NCI-H510A treated with DMSO at 0.1 percent for 48 hours (cell line): ENCODE measurements at places on chromosomes 12 and 14.

DNA sequence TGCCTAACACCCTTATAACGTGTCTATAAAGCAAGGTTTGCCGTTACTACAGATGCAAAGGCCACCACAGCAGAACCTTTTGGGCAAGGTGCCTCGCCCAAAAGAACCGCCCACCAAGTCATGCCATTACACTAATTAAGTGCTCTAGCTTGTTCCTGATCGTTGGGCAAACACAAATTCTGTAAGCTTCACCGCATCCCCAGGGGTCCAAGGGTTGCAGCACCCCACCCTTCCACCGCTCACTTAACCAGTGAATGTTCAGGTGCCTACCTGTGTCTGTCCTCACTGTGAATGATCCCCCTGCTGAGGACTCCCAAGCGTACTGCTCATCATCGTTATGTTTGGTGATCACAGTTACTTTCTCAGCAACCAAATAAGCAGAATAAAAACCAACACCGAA is 1.4 kb downstream of the HSP90AA1 start:
- no peak for DNase-seq

- DNase-seq = no peak
Observed at GRCh38 chr12:123942238-123942653, 30.4 kb downstream of the CCDC92 start.

DNA sequence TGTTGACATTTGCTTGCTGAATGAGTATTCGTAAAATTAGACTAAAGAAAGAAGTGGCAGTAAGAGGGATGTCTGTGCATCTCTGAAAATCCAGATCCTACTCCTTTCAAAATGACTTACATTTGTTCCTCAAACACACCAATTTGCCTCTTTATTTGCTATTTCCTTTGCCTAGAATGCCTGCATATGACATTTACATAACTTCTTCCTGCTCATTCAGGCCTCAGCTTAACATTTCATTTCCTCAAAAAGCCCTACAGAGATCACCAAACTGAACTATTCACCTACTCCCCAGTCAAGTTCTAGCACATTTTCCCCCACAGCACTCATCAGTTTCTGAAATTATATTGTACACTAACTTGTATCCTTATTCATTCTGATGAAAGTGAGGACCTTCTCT is 907.2 kb downstream of the LRFN5 start:
- DNase-seq = no peak

DNA sequence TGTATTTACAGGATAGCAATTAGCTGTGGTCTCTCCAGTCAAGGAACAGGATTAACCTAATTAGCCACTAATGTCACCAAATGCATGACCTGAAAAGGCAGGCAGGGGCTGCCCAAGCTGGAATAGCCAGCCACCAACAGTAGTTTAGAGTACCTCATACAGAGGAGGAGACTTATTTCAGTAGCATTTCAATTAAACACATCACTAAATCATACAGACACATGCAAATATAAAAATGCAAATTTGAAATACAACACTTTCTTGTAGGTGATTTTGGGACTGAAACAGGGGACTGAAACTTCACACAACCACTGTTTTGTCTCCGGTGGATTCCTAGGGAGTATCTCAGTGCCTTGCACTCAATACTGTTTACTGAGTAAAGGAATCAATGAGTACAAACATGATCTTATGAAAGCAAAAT is 636 bp upstream of the IFNG-AS1 start:
- DNase-seq = no peak

DNA sequence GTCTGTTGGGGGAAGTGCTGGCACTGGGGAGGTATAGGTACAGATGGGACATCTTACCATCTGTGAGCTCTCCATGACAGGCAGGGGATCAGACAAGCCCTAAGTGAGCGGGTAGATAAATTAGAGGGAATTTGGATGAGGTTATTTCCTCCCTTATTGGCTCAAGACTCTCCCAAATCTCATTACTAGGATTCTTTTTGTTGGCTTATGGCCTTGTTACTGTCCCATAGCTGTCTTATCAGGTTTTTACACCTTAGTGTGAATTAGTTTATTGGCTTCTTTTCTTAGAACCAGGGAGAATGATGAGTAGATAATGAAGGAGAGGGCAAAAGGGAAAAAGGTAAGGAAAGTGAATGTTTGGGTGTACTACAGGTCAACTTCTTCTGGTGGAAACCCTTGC is 191.1 kb upstream of the PRICKLE1 start:
- DNase-seq = no peak

DNA sequence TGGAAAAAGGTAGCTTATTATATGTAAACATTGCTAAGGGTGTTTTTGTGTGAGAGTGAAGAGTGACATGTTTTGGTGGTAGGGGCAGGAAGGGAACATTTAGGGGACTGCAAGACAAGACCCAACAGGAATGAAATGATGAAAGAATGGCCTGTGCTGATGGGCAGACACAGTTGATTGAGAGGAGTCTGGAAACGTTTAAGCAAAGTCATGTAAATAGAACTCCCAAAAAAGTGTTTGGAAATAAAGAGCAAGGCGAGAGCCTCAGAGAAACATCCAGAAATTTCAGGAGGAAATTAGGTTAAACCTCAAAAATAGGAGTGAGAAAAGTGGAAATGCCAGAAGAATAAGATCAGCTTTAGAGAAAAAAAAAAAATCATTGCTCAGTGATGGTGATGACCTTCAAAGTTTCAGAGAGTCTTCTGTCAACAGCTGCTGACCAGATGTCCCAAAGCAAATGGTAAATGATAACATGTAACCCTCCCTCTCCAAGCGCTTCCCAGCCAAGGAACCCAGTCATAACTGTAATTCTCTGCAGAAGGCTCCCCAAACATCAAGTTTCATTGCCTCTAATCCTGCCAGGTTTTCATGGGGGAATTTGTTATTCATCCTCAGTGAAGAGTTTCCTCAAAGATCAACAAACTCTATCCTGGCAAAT is 223.2 kb upstream of the FAR2 start:
- no peak for DNase-seq

DNA sequence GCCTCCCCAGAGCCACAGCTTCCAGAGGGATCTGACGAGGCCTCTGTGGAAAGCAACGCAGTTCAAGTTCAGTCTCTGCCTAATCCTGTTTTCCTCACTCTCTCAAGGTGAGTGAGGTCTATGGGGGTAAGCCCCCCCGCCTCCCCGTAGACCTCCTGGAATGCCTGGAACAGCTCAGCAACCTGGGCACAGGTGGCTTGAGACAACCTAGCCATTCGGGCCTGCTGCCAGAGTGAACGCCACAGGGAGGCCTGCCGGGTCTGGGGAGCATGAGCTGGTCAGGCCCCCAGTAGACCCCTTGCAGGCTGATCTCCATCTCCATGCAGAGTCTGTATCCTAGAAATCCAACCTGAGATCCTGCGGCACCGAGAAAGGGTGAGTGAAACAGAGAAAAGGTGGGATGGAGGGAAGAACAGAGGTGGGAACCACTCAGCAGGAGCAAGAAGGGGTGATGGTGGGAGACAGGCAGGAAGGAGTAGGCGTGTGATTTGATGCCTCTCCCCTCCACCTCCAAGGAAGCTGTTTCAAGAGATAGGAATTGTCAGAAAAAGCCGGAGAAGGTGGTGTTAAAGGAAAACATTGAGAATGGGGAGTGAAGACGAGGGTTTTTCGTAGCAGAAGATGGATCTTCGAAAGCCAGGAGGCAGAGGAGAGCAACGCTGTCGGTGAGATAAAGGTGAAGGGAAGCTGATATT is 123.1 kb upstream of the PRMT8 start:
- DNase-seq = no peak

DNA sequence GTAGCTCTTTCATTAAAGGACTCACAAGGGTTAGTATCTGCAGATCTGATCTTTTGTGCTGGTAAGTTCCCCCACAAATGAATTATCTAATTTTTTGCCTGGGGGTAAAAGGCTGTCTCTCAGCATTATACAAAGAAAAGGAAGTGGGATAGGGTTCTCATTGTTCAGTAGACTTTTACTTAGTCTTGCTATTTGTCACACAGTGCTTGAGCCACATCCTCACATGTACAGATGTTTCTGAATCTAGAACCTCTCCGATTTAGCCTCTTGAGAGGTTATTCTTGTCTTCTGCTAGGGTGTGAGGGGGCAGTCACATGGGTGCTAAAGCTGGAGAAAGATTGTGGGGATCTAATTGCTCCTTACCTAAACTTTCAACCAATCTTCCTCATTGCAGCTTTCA is 93.0 kb downstream of the SLC41A2 start:
- DNase-seq = no peak

GRCh38 chr12:47017901-47018475 is 61.4 kb upstream of the PCED1B start:
- DNase-seq = no peak

DNA sequence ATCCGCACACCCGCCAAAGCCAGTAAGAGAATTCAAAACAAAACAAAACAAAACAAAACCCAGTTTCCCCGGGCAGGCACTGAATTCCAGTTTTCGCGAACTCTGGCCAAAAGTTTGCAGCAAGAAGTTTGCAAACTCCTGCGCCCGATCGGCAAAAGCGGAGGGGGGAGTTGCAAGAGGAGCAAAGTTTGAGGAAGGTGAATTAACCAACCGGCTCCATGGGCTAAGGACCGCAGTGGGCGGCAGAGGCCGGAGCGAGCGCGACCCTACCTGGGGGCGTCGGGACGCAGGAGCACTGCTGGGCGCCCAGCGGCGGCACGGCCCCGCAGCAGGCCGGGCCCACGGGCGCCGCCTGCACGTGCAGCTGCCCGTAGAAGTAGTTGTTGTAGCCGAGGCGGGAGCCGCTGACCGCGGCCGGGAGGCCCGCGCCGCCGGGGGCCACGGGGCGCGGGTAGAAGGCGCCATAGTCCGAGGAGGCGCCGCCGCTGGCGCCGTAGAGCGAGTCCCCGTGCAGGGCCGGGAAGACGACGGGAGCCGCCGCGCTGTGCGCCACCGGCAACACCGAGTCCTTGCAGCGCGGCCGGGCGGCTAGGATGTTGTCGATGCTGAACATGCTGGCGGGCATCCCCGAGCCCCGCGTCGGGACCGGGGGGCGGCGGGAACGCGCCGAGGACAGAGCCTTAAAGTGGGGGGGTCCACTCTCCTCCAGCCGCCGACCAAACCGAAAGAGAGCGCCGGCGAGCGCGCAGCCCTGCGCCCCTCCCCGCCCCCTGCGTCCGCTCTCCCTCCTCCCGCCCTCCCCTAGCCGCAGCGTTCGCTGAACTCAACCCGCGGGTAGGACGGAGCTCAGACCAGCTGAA is at the start of gene GSC:
TSS of gene GSC (minus strand) at position 723 of the 860 bp plus-strand sequence. CDS start at position 625, 98 bp downstream.
- peak; percentile 44 for DNase-seq

GRCh38 chr12:57551637-57552305 is 1.9 kb downstream of the KIF5A start:
- DNase-seq = no peak

DNA sequence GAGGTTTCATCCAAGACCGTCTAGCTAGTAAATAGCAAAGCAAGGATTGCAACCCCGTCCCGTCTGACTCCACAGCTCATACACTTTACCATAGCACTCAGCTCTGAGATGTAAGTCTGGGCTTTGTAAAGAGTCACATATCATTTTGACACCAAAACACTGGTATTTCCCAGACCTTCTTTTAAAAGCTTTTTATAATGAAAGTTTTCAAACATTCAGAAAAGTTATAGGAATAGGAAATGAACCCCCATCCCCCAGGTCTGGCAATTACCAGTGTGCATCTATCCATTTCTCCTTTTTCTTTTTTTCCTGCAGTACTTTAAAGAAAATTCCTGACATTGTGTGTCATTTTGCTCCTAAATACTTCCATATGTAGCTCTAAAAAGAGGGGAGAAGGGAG is 183.6 kb upstream of the CCND2 start:
- no peak for DNase-seq

DNA sequence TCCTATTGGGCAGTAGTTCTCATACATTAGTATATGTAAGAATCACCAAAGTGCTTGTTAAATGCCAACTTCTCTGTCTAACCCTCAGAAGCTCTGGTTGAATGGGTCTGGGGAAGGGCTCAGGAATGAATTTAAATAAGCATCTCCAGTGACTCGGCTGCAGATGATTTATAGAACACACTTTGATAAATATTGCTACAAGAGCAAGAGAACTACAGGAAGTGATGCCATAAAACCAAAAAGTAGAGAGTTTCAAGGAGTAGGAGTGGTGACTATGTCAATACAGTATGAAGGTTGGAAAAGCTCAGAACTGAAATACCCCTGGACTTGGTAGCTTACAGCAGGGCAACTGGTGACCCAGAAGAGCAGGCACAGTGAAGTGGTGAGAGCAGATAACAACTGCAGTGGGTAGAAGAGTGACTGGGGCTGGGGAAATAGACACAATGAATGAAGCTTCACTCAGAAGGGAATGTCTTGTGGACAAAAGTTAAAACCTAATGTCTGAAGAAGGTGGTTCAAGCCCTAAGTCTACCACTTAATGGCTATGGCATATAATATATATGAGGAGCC is 8.0 kb upstream of the PLEKHA5 start:
- DNase-seq = no peak

- no peak for DNase-seq
Observed at GRCh38 chr12:121964813-121965643, 46.6 kb downstream of the CFAP251 start.

DNA sequence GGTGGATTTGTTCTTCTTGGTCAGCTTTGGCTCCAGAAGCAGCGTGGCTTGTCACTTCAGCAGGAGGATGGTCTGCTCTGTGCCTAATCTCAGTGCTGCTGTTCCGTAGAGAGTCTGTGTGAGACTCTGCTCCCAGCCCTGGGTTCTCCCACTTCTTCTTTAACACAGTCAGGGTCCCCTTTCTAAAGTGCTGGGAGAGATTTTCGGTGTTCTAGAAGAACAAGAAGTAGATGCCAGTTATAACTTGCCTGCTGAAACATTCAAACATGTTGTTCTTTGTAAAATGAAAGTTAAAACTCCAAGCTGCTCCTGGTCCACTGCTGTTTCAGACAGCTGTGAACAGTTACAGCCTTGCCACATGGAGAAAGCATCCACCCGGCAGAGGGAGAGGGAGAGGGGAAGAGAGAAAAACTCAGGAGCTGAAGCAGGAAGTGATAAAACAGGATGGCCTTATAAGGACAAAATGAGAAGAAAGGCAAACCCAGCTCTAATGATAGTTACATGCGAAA is 55.2 kb upstream of the CERS5 start:
- peak; percentile 58 for DNase-seq

DNA sequence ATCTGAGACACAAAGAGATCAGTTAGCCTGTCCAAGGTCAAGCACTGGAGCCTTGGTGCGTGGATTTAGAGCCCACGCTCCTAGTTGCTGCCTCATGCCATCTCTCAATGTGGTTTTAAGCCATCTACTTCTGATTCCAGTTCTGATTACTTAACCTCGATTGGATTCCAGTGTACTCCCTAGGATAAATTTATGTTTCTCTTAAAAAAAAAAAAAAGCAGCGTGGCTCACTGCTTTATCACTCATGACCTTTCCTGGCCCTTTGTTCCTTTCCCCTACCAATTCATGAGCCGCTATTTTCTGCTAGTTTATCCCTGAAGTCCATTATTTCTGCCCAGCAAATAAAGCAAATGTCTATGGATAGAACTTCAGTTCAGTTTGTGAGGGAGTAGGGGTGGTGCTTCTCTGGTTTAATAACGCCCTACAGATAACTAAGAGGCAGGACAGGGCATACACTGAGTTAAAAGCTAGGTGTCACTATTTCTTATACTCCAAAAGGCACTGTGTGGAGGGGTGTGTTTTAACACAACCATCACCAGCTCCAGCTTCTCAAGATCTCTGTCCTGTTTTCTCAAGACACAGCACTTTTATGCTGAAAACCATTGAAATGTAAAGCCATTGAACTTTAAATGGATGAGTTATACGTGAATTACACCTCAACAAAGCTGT is 9.8 kb upstream of the PARP11 start:
- DNase-seq = no peak

GRCh38 chr14:60563113-60563512 is 54.2 kb downstream of the SIX6 start:
- DNase-seq = no peak
